ENCODE measurements at places on chromosomes 6 and 20.

DNA sequence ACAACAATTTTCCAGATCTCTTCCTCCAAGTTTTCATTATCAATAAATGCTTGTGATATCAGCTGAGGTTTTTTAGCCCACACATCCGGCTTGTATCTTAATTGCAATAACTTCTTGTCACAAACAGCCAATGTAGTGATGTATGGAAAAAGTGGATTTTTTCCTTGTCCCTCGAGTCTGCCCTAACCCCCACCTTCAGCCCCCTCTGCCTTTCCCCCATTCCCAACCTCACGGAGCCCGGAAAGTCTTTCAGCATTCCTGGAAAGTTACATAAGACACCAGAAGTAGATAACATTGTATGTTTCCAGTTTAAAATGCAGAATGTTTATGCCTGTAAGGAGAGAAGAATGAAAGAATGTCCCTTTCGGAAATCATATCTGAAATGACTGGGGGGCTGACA, 179.2 kb upstream of the PHACTR1 start:
- DNase-seq: no peak

- no peak for DNase-seq
These were observed 91.6 kb downstream of the RTN4IP1 start for GRCh38 chr6:106537662-106538061.

DNA sequence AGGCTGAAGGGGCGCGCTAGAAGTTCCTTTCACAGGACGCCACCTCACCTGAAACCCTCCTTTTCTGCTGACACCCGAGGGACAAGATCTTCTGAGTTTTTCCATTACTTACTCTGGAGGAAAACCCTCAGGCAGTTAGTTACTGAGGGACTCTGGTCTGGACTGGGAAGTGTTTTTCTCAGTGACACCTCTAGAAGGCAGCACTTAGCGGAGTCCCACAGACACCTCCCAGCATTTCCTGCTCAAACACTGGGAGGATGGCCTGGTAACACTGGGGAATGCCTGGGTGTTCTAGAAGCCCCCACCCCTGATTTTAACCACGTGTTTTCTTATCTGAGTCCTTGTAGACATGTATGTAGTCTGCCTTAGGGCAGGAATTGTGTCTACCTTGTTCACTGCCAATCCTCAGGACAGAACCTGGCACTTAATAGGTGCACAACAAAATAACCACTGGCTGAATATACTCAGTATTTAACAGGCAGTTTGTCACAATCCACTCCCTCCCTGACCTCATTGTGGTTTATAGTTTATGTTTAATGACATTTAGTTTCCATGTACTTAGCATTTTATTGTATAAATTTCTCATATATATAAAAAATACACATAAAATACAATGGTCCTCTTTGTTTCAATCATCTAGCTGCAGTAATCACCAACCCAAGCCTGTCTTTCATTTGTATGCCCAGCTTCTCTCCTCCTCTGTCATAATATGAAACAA, 4.8 kb downstream of the GSTA3 start:
- DNase-seq: no peak

GRCh38 chr6:88869263-88870020, 94.0 kb downstream of the RNGTT start:
- no peak for DNase-seq

DNA sequence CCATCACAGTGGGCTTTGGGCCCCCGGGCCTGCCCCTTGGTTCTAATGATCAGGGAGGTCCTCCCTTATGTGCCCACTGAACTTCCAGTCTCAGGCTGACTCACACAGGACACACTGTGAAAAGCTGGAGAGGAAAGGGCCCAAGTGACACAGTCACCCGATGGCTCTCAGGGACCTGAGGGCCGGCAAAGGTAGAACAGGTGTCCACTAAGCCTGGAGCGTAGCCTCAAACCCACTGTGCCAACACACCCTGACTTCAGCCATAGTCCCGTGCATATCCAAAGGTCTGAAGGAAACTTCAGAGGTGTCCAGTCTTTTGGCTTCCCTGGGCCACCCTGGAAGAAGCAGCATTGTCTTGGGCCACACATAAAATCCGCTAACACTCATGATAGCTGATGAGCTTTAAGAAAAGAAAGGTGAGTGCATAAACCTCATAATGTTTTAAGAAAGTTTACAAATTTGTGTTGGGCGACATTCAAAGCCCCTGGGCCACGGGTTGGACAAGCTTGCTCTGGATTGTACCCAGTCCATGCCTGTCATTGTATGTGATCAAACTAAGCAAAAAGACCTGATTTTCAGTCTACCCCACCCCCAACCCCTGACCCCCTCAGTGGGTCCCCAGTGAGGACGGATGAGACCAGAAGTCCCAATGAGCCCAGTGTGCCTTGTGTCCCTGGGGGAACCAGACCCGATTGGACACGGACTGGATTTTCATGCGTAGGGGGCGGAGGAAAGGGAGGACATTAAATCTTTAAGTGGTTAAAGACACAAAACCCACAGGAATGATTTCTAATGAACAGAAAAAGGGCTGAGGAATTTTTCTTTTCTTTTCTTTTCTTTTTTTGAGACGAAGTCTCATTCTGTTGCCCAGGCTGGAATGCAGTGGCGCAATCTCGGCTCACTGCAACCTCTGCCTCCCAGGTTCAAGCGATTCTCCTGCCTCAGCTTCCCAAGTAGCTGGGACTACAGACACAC, 6.1 kb downstream of the RAMACL start:
- DNase-seq: no peak

GRCh38 chr20:49572857-49573256, 4.9 kb upstream of the PTGIS start:
- no peak for DNase-seq

DNA sequence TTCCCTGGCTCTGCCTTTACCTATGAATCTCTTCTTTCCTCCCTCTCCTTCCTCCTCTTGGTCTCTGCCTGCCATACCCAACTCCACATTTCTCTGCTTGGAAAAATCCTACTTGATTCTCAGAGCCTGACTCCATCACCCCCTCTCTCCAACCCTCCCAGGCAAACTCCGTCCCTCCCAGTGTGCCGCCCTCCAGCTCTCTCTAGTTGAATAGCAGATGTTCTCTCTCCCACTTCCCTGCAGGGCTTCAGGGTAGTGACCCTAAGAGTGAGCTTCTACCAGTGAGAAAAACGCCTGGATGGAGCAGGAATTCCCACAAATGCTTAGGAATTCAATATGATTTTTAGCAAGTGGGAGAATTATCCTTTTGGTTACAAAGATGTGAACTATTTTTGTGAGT, 141.6 kb downstream of the MTHFD1L start:
- DNase-seq: no peak
